ENCODE measurements at places on chromosomes 12 and 14. TPM values are rescaled to one million over a fixed set of nuclear protein-coding genes. Genes with fewer than 3 reads are reported as not detected.

KRT3 gene
- polyA plus RNA-seq: not detected

HSPB8 gene
- polyA plus RNA-seq: 442 TPM

NTS gene
- 0.07 TPM for polyA plus RNA-seq

DNA sequence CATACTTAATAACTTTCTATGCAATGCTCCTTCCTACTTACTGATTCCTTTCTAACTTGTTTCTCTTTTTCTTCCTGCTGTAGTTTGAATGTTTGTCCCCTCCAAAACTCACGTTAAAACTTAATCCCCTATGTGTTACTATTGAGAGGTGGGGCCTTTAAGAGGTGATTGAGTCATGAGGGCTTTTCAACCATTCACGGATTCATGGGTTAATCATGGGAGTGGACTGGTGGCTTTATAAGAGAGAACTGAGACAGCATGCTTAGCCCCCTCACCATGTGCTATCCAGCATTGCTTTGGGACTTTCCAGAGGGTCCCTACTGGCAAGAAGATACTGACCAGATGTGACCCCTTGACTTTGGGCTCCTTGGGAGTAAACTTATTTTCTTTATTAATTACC is 66.0 kb upstream of the TRIM9 start:
- DNase-seq: no peak

- DNase-seq: no peak
Measured at GRCh38 chr14:58054100-58054499, 97.9 kb downstream of the ARMH4 start.

- no peak for DNase-seq
Measured at GRCh38 chr12:24463375-24463774, 485.5 kb downstream of the BCAT1 start.

All from heart right ventricle (tissue), 16 donors.